ENCODE measurements at places on chromosomes 13 and 19. TPM values are rescaled to one million over a fixed set of nuclear protein-coding genes. Genes with fewer than 3 reads are reported as not detected.
A peak's percentile ranks its signal among the peaks of the same experiment; 100 is the strongest.

- DNase-seq, result no peak
Measured at GRCh38 chr19:40976134-40976533, 14.9 kb upstream of the CYP2B6 start.

ATXN8OS gene
- total RNA-seq, result not detected

- DNase-seq, result no peak
Measured at GRCh38 chr19:28359431-28360414, 853.2 kb downstream of the UQCRFS1 start.

ENOX1 gene
- total RNA-seq, result 9.1 TPM

DNA sequence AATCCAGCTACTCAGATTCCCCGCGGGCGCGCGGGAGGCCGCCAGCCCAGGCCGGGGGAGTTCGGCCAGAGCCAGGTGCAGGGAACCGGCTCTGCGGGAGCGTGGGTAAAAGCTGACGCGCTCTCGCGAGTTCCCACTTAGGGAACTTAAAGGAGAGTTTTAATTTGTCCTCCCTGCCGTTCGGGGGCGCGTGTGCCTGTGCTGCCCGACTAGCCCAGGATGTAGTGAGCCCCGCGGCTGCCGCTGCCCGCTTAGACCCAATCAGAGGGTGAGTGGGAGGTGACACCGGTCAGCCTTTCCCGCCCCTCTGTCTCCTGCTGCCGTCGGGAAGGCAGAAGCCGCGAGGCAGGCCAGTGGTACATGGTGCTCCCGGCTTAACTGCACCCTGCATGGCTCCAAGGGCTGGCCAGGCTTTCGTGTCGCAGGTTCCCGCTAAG lies 36.0 kb upstream of the NEK3 start:
- DNase-seq, result no peak

TEX26 gene
- total RNA-seq, result not detected

- DNase-seq, result no peak
Measured at GRCh38 chr19:13951799-13952153, 533 bp upstream of the DCAF15 start.

GRCh38 chr19:10603873-10604459 lies 16.9 kb upstream of the AP1M2 start:
- DNase-seq, result no peak

- no peak for DNase-seq
Measured at GRCh38 chr13:81540777-81541176, 1199.9 kb upstream of the SPRY2 start.

DNA sequence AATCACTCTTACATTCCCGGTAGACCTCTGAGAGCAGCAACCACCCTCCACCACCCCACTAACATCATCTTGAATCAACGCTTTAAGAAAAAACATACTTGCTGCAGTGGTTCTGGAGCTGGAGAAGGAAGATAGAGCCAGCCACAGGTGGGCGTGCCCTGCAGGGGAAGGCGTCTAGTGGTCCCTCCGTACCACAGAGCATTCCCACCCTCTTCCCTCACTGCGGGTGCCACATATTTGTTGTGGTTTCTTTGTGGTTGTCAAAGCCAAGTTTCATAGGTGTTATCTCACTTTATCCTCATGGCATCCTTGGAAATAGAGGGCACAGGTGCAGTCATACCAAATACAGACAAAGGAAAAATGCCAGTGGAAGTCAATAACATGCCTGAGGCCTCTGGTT lies 22.2 kb downstream of the COL4A2 start:
- DNase-seq, result no peak

MAP2K2 gene
- total RNA-seq, result 163 TPM

GRCh38 chr13:88086577-88086976 lies 415.4 kb downstream of the SLITRK5 start:
- no peak for DNase-seq

VRK3 gene
- total RNA-seq, result 46.3 TPM

MBD3L4 gene
- total RNA-seq, result not detected

- no peak for DNase-seq
Measured at GRCh38 chr19:35739275-35740107, 2.8 kb downstream of the IGFLR1 start.

- no peak for DNase-seq
Measured at GRCh38 chr19:6718111-6718740, 2.2 kb downstream of the C3 start.

GRCh38 chr13:41956272-41956671 lies 4.6 kb downstream of the VWA8 start:
- no peak for DNase-seq

DNA sequence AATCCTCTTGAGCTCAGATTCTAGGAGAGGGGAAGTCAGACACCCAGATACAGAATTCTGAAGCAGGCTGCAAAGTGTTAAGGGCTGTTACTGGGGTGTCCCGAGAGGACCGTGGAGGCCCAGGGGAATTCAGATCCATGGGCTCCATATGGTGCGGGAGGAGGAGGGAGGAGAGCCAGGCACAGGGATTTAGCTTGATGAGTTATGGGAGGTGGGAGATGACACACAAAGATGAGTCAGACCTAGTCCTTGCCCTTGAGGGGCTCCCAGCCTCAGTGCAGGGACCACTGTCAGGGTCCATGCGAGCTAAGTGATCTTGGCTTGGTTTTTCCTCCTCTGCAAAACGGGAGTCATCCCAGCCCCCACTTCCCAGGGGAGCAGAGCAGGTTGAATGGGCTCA lies 14.4 kb upstream of the GIPR start:
- no peak for DNase-seq

CCDC169 gene
- total RNA-seq, result not detected

DNA sequence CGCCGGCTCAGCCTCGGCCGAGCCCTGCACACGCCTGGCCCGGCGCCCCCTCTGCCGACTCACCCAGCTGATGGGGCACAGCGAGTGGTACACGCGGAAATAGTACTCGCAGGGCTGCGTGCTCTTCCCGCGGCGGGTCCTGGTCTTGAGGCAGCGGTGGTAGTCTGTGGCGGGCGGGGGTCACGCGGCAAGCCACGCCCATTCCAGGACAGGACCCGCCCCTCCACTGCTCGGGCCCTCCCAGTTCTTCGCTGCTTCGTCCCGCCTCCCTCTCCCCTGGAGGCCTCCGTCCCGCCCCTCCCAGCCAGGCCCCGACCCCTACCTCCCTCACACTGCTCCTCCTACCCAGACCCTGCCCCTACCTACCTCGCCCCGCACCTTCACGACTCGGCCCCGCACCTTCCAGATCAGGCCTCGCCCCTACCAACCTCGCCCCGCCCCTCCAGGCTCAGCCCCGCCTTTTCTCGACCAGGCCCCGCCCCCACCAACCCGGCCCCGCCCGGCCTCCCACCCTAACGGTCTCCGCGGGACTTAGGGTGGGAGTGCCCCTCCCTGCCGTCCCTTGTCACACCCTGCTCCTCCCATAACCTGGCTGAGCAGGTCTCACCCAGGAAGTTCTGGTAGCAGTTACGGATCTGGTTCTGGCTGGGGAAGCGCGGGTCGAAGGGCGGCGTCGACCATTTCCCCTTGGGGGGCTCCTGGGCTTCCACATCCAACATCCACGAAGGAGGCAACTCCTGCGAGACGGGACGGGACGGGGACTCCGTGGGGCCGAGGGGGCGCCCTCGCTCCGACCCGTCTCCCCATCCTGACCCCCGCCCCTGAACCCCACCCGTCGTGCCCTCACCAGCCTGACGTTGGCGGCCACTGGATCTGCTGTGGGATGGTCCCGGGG lies 469 bp downstream of the COX6B2 start:
- DNase-seq, result peak; percentile 74

C1QTNF9B gene
- total RNA-seq, result not detected

MUC16 gene
- 0.05 TPM for total RNA-seq

DNA sequence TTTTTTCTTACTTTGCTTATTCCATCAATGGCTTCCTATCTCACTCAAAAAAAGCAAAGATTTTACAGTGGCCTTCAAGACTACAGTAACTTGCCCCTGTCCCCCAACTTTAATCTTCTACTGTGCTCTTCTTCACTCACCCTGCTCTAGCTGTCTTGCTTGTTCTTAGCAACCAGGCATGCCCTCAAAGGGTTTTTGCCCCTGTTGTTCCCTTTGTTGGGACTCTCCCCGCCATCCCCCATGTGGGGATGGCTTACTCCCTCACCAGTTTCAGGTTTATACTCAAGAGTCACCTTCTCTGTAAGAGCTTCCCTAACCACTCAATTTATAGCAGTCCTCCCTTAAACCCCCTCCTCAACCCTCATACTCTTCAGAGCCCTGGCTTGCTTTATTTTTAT lies 5.4 kb downstream of the MTMR6 start:
- DNase-seq, result no peak

GRCh38 chr13:46387064-46387851 lies at the start of gene RUBCNL:
TSS of gene RUBCNL (minus strand) at chr13:46387252. CDS start at chr13:46372475, 14,777 bp downstream.
- peak; percentile 79 for DNase-seq

PDE4A gene
- 3.7 TPM for total RNA-seq

DNA sequence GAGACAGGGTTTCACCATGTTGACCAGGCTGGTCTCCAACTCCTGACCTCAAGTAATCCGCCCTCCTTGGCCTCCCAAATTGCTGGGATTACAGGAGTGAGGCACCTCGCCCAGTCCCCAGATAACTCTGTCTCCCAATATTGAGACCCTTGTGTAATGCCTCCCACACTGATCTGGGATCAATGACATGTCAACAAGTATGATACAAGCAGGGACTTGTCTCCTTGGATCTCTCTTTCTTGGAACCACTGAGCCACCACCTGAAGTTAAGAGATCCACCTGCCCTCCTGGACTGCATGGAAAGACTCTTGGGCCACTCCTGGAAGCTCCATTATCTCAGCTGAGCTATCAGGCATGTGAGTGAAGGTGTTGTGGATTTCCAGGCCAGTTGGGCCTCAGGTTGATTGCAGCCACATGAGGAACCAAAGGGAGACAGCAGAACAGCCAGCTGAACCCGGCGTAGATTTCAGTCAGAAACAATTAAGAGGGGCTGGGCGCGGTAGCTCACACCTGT lies 15.1 kb downstream of the NFKBID start:
- no peak for DNase-seq

GCDH gene
- total RNA-seq, result 31.4 TPM

DNA sequence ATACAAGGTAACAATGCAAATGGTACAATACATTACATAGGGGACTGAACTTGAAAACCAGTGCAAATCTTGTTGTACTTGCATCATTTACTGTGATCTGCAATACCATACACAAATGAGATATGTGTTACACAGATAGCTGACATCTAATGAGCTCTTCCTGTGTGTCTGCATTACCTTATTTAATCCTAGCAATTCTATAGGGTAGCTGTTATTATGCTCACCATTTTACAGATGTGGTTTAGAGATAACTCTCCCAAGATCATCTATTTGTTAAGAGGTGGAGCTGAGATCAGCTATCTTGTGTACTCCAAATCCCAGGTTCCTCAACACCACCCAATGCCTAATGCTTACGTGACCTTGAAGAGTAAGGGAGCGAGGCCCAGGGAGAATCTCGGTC lies 21.4 kb upstream of the SERP2 start:
- no peak for DNase-seq

DNA sequence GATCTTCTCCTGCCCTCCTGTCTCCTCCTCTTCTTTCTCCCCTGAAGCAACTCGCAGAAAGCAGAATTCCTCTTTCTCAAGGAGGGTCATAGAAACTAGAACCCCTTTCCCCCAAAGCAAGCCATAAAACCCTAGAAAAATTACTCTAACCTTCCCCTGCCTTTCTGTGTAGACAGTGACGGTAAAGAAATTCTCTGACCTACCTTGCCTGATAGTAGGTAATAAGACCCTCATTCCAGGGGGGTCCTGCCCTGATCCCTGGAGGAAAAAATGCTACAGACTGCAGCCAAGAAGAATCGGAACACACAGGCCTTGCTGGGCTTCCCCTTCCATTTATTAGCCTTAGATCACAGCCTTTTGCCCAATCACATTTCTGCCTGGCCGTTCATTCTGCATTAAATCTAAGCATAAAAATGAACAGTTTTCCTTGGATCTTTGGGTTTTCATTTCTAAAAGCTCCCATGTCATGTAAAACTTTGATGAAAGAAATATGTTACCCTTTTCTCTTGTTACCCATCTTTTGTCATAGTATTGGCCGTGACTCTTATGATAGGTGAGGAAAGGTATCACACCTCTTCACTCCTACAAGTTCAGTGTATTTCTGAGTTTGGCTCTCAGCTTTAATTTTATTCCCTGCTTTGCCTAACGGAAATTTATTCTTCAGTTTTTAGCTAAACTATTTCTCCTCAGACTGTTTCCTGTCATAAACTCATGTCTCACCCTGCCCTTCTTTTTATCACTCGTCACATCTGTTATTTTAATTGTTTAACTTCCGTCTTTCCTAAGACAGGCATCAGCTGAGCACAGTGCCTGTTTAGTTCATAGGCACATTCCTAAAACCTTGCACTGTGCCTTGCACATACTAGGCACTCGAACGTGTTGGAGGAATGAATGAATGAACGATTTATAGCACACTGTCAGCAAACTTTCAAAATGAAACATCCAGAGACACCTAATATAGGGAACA lies 20.4 kb upstream of the CPB2 start:
- no peak for DNase-seq

TTC9B gene
- total RNA-seq, result not detected

DNA sequence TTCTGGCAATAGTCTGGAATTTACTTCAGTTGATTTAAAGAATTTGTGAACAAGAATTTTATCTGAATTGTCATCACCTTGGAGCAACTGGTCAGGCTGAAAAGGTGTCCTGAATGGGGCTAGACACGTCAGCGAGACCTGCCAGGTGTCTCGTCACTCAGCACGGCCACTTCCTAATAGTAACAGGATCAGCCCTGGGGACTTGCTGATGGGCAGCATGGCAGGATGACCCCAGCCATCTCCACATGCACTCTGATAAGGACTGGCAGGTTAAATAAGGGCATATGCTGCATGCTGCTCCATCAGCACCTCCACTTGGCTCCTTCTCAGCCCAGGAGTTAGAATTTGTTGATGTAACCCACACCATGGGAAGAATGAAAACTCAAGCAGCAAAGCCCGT lies 224.2 kb downstream of the FOXO1 start:
- no peak for DNase-seq

DNA sequence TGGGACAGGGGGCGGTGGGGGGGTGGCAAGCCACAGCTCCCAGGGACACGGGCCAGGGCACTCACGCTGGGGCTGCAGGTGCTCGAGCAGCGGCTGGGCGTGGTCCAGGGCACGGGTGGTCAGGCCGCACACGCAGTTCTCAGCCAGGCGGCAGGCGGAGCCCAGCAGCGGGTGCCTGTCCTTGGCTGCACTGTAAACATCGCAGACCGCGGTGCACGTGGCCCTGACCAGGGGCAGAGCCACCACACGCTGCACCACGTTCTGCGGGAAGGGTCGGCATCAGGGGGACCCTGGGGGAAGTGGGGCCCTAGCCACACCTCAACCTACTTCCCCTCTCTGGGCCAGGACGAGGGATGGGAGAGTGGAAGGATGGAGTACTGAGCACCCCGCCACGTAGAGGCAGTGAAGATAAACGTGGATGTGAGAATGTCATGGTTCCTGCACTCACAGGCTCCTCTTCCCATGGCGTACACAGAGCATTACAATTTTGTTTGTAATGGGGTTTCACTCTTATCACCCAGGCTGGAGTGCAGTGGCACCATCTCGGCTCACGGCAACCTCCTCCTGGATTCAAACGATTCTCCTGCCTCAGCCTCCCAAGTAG lies 3.4 kb downstream of the PLIN5 start:
- DNase-seq, result no peak

GRCh38 chr13:24541127-24541475 lies 28.5 kb upstream of the PARP4 start:
- DNase-seq, result no peak
